ENCODE measurements at places on chromosomes 1 and 21. TPM values are rescaled to one million over a fixed set of nuclear protein-coding genes. Genes with fewer than 3 reads are reported as not detected.

SGIP1 gene
- 1.2 TPM for total RNA-seq

OR2L2 gene
- total RNA-seq: 0.10 TPM

TEX38 gene
- not detected for total RNA-seq

CD46 gene
- total RNA-seq: 148 TPM

FGR gene
- 1.4 TPM for total RNA-seq

DNA sequence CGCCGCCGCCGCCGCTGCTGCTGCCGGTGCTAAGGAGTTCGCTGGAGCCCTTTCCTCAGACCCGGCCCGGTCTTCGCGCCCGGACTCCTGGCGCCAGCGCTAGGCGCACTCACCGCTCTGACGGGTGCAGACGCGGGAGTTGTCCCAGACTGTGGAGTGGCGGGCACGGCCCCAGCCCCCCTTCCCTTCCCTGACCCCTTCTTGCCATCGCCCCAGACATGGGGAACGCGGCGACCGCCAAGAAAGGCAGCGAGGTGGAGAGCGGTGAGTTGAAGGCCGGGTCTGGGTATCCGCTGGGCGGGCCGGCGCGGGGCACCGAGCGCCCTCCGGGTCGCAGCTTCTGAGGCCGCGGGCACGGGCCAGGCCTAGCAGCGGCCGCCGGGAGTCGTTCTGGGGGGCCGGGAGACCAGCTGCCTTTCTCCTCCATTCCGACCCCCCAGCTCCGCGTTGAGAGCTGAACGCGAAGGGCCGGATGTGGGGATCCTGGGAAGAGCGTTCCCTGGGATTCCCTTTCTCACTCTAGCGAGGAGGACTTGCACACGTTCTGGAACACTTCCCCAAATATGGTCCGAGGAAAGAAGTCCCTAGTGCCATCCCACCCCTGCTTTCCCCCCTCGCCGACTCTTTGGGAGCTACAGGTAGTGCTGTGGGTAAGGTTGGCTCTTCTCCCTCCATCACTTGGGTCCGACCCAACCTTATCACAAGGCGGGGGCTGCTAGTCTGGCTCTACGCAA lies 65.8 kb upstream of the PRKACB start:
- no peaks in the 10 kb centered on the region for H3K27me3 ChIP-seq
- H3K36me3 ChIP-seq: no peaks in the 10 kb centered on the region
- peak overlapping the region; percentile 73 for H3K27ac ChIP-seq
- H3K4me3 ChIP-seq: peak overlapping the region; percentile 78
- H3K4me1 ChIP-seq: no peaks in the 10 kb centered on the region

DNA sequence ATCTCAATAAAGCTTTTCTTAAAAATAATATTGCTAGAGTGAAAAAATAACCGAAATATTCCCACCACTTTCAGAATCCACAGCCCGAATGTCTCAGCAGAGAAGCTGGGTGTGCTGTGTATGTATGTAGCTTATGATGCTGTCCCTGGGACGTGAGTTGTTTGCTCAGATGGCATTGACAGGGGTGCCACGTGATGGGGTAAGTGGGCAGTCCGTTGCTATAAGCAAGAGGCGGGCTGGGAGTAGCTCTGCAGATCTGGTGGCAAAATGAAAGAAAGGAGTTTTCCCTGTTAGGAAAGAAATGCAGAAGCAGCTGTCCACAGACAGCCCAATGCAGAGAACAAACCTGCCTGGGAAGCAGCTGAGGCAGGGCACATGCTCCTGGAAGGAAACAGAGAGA lies 3.8 kb upstream of the FAM20B start:
- H3K27me3 ChIP-seq: no peaks in the 10 kb centered on the region
- H3K27ac ChIP-seq: no peak overlapping the region
- no peaks in the 10 kb centered on the region for H3K36me3 ChIP-seq
- H3K4me3 ChIP-seq: no peak overlapping the region
- DNase-seq: no peak
- H3K4me1 ChIP-seq: peaks cover under 1% of the 10 kb centered on the region

DNA sequence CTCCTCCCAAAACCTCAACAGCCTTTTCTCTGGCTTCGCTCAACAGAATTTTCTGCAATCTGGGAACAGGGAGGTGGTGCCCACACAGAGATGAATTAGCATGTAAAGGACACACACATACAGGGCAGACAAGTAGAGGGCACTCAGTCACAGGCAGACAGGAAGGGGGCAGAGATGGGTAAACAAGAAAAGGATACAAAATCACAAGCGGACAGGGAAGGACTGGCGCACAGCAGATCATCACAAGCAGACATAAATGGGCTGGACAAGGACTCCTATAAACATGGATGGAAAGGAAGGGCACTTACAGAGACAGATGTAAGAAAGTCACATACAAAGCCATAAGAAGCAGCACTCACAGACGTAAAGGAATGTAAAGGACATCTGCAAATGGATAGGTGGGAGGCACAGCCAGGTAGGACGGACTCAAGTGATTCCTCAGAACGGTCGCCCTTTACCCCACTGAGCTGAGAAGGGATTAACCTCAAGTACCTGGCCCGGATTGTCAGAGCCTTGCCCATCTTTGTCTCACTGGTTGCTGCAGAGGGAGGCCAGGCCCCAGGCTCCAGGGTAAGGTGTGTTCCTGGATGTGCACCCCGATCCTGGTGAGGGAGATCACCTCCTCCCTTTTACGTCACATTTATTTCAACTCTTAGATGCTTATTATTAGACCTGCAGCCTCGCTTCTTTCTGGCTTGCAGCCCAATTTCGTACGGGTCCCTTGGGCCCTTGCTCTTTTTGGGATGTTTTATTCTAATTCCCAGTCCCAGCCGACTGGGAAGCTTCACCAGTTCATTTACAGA lies 836 bp upstream of the PRCC start:
- H3K4me3 ChIP-seq: peak overlapping the region; percentile 93
- peaks cover 3% of the 10 kb centered on the region for H3K36me3 ChIP-seq
- peak; percentile 24 for DNase-seq
- peaks cover 12% of the 10 kb centered on the region for H3K4me1 ChIP-seq

DNA sequence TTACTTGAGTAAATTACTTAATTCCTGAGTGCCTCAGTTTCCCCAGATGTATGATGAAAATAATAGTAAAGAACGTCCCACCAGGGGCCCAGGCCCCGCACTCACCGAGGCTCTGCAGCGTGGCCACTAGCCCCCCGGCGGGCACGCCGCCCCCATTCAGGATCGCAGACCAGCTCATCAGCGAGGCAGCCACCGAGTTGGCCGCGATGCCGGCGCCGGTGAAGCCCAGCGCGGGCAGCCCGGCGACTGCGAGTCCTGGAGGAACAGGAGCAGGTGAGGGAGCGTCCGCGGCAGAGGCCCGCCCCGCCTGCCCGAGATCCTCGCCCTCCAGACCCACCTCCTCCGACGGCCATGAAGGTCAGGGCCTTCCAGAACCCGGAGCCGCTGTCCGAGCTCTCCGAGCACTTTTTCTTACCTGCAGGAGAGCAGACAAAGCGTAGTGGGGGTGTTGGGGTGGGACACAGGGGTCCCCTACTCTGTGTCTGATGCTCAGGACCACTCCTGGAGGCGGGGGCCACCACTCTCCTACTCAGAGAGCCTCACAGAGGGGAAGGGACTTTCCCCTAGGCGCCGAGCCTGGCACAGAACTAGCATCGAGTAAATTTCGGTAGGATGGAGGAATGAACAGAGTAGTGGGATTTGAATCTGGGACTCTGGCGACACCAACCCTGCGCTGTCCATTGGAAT lies 3.7 kb downstream of the IFI6 start:
- no peak overlapping the region for H3K27ac ChIP-seq
- no peaks in the 10 kb centered on the region for H3K27me3 ChIP-seq
- peaks cover 17% of the 10 kb centered on the region for H3K4me1 ChIP-seq
- no peak for DNase-seq
- no peak overlapping the region for H3K4me3 ChIP-seq

DNA sequence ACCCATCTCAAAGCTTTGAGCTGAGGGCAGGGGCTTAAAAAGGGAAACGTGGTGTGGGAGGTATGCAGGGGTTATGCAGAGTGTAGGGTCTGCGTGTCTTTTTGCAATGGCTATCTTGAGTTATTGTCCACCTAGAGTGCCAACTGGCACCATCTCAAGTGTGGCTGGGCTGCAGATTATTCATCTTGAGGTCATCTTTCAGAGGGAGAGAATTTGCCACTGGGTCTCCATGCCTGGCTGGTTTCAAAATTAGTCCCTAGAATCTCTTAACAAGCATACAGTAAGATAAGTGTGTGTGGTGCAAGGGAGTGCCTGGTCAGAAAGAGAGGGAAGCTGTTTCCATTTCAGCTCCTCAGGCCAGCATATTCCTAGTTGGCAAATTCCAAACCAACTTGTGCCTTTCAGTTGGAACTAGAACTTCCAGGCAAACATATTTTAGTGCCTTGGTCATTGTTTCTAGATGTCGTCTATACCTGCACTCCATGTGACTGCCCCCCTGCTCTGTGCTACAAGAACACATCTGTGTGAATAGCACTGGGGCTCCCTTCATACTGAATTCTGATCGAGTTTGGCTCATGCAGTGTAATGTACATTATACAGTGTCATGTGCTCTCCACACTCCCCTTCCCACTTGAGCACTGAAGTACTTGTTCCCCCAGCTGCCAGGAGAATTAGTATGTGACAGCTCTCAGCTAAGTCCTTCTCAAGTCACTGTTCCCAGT lies 5.0 kb upstream of the OR2T8 start:
- no peak overlapping the region for H3K4me3 ChIP-seq
- no peak for DNase-seq
- H3K36me3 ChIP-seq: no peaks in the 10 kb centered on the region
- H3K27ac ChIP-seq: no peak overlapping the region
- no peaks in the 10 kb centered on the region for H3K4me1 ChIP-seq

DNA sequence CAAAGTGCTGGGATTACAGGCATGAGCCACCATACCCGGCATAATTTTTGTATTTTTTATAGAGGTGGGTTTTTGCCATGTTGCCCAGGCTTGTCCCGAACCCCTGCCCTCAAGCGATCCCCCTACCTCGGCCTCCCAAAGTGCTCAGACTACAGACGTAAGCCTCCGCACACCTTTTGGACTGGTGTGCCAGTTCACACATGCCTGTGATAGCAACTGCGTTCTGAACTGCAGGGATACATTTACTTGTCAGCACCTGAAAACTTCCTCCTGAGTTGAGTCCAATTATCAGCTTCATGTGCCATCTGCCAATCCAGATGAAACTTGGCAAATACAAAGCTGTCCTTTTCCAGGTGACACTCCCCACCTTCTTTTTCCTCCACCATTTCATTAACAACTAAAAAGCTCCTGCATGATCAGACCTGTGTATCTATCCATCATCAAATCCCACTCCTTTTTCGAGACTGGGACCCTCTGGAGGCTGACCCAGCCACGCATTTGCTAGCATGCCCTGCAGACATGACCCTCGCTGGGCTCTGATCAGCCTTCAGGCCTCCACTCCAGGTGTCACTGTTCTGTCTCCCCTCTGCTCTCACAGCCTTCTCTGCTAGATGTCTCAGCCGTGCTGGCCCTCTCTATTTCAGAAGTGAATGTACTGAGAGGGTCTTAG lies 2.1 kb upstream of the DEGS1 start:
- H3K27me3 ChIP-seq: no peaks in the 10 kb centered on the region
- peaks cover 5% of the 10 kb centered on the region for H3K4me1 ChIP-seq
- H3K36me3 ChIP-seq: no peaks in the 10 kb centered on the region
- DNase-seq: no peak
- no peak overlapping the region for H3K27ac ChIP-seq

- no peaks in the 10 kb centered on the region for H3K36me3 ChIP-seq
- H3K4me1 ChIP-seq: no peaks in the 10 kb centered on the region
- H3K27ac ChIP-seq: no peak overlapping the region
These were observed 23.5 kb upstream of the SLAMF9 start for GRCh38 chr1:159977364-159978106.

- H3K27ac ChIP-seq: no peak overlapping the region
- no peak for DNase-seq
These were observed 139.2 kb downstream of the CASZ1 start for GRCh38 chr1:10657088-10657847.

DNA sequence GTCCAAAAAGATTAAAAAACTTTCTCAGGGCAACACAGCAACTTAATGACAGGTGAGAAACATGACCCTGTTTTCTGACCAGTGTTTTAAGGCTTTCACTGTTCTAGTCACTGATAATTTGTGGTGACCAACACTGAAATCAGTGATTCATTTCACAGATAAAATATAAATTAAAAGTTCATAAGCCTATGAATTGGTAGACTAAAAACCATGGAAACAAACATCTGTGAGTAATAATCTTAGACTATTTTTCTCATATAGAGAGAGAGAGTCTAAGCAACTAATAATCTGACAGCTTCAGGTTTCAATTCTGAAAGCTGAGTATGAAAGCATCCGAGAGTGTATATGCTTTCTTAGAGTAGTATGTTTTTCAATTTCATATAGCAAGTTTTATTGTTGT lies 536.9 kb downstream of the ADGRL2 start:
- no peaks in the 10 kb centered on the region for H3K27me3 ChIP-seq
- no peak for DNase-seq
- H3K36me3 ChIP-seq: no peaks in the 10 kb centered on the region
- H3K4me1 ChIP-seq: no peaks in the 10 kb centered on the region
- H3K4me3 ChIP-seq: no peak overlapping the region

GRCh38 chr1:68271596-68271995 lies 39.3 kb upstream of the WLS start:
- no peaks in the 10 kb centered on the region for H3K4me1 ChIP-seq
- H3K27me3 ChIP-seq: no peaks in the 10 kb centered on the region
- H3K27ac ChIP-seq: no peak overlapping the region
- no peaks in the 10 kb centered on the region for H3K36me3 ChIP-seq

DNA sequence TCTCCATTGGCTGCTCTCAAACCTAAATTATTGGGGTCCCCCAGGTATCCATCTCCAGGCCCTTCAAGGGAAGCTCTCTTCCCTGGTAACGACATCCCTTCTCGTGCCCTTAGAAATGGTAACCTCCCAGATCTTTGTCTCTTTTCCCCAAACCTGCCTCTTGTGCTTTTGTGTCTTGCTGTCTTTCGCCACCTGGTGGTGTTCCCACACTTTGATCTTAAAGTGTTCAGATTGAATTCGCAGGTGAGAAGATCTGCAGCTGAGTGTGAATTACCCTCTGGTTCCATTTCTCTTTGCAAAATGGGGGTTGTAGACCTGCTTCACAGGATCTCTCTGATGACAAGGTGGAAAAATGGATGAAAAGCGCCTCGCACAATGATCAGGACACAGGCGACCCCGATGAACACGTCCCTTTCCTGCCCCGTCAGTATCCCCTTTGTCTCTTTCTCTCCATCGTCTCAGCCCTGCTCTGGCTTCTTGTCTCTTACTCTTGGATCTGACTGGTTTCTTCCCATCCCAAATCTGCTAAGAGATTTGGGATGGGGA lies 53.1 kb downstream of the DOP1B start:
- H3K27ac ChIP-seq: no peak overlapping the region
- peak; percentile 71 for DNase-seq
- H3K36me3 ChIP-seq: peaks cover 3% of the 10 kb centered on the region
- no peaks in the 10 kb centered on the region for H3K27me3 ChIP-seq
